Fibroblast of skin of left biceps (primary cell): ENCODE measurements at places on chromosomes 2 and 18.

DNA sequence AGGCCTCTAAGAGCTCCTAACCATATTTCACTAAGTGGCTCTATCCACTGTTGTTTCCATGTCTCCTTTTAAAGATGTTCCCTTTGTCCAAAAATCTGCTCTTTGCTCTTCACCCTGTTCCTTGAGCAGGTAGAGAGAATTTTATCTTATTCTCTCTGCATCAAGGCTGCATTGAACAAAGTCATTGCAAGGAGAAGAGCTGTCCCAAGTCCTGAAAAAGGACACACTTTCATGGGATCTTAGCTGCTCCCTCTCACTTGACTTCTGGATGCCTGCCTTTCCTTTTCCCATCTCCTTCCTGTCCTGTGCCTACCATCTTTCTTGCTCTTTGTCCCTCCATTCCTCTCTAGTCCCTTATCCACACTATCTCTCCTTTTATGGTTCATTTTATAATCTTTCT, 235.2 kb upstream of the THSD7B start:
- no peak for DNase-seq

DNA sequence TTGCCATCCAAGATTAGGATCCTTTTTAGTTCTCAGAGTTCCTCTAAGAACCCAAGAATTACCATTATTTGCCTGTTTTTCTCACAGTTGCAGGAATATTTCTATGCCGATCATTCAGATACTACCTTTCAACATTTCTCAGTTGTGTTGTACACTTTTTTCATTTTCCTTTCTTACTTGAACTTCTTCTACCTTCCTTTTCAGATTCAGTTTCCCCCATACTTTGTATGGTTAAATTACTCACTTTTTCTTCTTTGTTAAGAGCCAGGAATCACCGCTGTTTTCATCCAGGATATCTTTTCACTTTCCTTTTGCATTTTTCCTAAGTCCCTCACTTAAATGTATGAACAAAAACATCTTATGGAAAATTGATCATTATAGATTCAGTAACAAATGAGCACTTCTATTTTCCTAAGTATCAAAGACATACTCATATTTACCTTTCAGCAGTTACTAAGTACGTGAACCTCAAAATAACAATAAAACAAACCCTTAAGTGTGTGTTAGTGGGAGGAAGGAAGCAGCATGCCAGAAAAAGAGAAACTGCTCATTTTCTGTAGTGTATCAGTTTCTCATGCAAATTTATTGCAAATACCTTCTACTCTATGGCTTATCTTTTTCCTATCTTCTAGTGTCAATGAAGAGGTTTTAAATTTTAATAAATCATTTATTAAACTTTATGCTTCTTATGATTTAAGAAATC, 64.3 kb upstream of the STAT1 start:
- DNase-seq, result no peak

DNA sequence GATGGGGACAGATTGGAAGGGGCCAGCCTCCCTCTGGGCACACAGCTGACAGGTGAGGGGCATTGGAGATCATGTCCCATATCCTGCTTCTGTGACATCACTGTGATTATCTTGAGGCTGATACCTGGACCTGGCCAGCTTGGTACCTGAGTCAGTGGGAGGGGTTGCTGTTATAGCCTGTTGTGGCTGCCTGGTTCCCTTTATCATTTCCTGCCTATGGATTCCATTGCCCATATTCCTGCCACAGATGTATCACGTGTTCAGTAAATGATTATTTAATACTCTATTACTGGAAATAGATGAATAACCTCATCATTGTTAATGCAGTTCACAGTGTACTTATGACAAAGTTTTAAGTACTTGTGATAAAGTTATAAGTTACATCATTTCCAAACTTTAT, 7.8 kb upstream of the SCYGR1 start:
- no peak for DNase-seq

GRCh38 chr2:238920053-238920452, 72.2 kb downstream of the TWIST2 start:
- DNase-seq, result no peak

GRCh38 chr18:12703096-12703567, 290 bp downstream of the PSMG2 start:
- no peak for DNase-seq

DNA sequence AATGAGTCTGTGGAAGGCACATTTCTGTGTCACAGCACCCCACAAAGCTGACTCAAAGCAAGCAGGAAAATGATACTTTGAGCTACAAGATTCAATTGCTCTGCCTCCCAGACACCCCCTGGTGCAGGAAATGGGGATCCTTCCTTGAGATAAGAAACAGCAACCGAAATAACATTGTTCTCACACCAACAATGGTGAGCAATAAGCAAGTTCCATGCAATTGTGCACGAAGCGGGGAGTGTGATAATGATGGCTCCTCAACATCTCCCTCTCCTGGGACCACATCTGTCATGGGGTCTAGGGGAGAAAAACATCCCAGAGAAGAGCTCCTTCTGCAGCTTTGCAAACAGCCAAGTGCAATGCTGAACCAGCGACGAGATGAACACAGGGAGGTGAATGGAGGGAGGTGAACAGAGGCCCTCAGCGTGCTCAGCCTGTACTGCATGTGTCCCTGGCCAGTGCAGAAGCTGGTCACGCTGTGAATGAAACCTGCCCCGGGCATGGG, 67.7 kb downstream of the PDCL3 start:
- DNase-seq, result no peak

- DNase-seq, result no peak
Measured at GRCh38 chr2:186696290-186696689, 2.4 kb downstream of the FAM171B start.

DNA sequence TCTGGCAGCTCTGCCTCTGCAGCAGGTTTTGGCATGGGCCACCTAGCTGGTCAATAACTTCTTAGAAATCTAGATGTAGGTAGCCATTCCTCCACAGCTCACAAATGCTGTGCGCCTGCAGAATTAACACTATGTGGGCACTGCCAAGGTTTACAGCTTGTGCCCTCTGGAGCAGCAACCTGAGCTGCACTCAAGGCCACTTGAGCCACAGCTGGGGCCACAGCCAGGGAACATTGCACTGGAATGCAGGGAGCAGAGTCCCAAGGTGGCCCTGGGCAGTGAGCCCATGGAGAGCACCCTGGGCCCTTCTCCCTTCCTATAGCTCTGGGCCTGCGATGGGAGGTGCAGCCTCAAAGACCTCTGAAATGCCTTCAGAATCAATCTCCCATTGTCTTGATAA, 365.3 kb downstream of the SATB2 start:
- no peak for DNase-seq

DNA sequence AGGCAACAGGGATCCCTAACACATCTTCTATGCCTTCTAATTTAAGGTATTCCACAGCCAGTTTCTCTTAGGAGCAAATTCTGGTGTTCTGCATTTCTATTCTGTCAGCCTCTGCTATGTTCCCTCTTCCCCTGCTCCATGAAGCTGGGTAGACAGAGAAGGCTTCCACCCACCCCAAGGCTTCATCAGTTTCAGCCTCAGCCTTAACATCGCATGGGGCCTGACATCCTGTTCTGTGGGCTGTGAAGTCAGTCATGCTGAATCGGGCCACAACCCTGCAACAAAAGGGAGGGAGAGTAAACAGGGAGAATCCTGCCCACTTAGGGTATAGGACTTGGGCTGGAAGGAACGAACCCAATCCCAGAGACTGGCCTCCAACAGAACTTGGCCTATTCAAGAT, 70.6 kb upstream of the PPM1B start:
- no peak for DNase-seq

DNA sequence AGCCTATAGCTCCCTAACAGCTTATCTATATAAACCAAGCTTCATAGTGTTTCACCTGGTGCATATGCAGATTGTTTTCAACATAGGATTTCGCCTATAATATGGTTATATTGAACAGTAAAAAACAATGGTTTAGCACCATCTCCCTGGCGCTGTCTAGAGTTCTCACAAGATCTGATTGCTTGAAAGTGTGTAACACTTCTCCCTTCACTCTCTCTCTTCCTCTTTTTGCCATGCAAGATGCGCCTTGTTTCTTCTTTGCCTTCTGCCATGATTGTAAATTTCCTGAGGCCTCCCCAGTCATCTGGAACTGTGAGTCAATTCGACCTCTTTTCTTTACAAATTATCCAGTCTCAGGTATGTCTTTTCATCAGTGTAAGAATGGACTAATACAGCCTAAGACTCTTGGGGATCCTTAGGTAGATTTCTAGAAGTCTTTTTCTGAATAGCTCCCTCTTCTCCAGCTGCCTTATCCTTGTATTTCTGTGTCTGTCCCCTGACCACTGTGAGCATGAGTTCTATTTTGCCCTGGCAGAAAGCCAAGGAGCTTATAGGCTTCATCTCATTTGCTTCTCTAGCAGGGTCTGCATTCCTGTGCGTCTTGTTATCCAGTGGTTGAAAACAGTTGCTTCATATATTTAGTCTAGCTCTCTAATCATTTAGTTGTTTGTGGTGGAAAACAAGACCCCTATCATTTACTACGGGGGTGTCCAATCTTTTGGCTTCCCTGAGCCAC, 401.6 kb downstream of the GPD2 start:
- DNase-seq, result no peak

DNA sequence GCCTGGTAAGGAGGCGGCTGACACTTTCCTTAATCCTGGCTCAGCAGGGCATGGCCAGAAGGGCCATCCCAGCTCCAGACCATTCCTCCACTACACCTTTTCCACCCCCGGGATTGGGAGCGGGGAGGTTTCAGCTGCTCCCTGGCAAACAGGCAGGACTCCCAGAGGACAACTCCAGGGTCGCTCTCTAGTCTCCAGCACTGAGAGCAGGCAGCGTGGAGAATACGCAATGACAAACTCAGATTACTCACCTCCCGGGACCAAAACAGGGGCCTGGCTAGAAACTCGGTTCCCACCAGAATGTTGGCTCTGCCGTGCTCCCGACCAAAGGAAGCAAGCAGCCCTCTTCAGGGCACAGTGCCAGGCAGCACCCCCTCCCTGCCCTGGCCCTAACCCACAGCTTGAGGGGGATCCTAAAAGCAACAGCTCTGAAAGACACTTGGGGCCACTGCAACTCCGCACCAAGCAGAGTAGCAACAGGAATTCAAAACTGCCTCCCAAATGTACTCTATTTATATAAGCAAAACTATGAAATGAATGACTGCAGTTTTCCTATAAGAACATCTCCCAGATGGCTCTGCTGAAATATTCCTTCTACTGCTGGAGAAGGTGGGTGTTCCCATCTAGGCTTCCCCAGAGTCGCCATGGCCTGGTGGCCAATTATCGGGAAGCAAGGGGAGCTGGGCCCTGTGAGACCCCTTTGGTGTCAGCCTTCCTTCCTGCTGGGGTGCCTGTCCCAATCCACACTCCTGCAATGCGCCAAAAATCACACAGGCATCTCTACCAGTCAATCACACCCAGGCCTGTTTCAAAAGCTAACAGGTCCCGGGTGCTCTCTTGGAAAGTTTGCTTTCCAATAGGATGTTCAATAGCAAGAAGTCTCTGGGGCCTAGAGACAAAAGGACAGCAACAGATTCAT, 61.2 kb upstream of the POMC start:
- no peak for DNase-seq

DNA sequence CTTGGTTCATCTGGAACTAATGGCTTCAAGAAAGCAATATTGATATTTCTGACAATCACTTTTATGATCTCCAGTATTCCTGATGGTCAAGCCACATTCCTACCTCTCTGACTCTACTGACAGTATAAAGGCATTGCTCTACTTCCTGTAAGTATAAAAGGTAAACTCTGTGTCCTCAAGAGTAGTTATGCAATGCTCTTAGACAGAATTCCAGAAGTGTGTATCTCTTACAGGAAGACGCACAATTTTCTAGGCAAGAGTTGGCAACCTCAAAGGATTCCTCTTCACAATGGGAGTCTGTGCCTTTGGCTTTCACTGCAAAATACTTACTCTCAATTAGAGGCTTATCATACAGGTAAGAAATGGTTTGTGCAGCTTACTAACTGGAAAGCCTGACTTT, 100.1 kb downstream of the THADA start:
- DNase-seq, result no peak

GRCh38 chr18:22790545-22791309, 142.4 kb upstream of the RBBP8 start:
- no peak for DNase-seq
